ENCODE measurements at places on chromosomes 2 and 18.

DNA sequence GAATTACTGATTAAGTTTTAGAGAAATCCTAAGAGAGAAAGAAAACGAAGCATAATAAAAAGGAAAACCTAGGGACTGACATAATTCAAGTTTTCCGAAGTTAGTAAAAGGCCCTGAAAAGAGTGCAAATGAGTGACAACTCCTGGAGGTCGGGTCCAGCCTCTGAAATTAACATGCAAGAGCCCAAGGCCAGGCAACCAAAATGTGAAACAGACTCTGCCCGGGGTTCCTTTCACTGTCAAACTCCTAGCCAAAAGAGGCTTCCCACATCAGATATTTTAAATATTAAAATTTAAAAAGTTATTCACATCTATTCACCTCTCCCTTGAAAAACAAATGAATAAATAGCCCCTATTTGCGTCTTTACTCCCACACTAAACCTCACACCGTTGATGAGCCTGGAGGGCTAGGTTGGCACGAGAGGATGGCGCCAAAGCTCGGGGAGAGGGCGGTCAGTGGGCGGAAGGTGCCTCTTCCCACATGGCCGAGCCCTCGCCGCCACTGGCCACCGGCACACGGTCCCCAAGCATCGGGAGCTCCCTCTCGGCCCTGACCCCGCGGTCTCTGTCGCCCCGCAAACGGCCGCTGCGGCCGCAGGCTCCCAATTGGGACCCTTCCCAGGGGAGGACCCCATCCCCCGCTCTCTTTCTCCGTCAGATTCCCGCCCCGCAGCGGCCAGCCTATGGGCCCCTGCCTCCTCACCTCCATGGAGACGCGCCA lies 630 bp downstream of the PPM1G start:
- no peak for DNase-seq

- no peak for DNase-seq
These were observed 34.4 kb upstream of the AAK1 start for GRCh38 chr2:69677914-69678313.

GRCh38 chr2:236176417-236176816 lies 8.2 kb upstream of the GBX2 start:
- no peak for DNase-seq

GRCh38 chr2:85852937-85853498 lies 35.8 kb downstream of the ST3GAL5 start:
- DNase-seq: peak; percentile 72

DNA sequence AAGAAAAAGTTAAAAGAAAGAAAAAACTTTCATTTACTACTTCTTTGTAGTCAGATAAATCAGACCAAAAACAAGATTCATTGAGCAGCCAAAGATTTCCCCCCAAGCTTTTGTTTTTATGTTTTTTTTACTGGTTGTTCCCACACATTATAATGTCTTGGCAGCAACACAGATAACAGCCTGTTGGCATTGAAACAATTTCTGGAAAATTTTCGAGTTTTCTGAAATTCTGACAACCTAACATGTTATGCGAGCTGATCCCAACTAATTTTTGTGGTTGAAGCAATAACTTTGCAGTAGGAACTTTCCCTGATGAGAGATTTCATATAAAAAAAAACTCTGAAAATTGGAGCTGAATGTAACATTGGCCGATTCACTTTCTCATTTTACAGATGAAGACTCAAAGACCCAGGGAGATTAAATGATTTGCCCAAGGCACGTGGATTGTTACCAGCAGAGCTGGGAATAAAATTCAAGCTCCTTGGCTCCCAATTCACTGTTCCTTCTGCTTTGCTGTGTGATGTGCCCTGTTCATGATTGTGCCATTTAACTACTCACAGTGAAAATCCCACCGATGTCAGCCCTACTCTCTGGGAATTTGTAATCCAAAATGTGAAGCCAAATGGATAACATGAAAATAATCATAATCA lies 167.5 kb downstream of the GRB14 start:
- DNase-seq: no peak

GRCh38 chr2:119487434-119488244 lies 36.6 kb downstream of the SCTR start:
- DNase-seq: no peak

Measured in activated T-cell treated with anti-CD3 and anti-CD28 coated beads, Interleukin-2, amount 50 U/mL, for 1 hour (primary cell).